ENCODE measurements at places on chromosomes 5 and 9.

GRCh38 chr9:123511326-123512277 lies 155.6 kb downstream of the CRB2 start:
- DNase-seq = no peak

- DNase-seq = no peak
Observed at GRCh38 chr5:170585273-170585948, 81.6 kb downstream of the KCNIP1 start.

DNA sequence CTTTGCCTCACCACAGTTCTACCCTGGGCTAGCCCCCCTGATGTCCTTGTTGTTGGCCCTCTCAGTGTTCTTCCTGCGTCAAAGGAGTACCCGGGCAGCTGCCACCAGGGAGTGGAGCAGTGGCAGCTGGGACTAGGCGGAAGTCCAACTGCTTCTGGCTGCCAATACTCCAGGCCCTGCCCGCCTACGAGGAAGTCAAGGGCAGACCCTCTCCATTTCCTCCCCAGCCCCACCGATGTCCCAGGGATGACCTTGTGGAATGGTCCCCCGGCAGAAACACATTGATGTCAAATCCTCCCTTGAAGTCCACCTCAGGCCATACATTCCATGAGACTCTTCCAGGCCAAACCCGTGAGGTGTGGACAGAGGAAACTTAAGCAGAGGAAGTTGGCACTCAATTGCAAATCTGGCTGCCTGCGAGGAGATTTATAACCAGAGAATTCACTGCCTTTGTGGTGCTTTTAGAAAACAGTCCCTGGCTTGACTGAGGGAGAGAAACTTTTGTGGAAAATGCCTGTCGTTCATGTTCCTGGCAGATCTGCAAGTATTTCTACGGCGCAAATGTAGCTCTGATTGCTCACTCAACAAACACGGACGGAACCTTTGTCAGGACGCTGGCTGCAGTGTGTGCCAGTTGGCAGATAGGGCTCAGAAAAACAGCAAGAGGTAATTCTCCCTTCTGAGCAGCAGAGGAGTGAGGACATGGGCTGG lies 339.7 kb downstream of the RAB3C start:
- DNase-seq = no peak

- no peak for DNase-seq
Observed at GRCh38 chr9:113547501-113547900, 84.0 kb downstream of the RGS3 start.

DNA sequence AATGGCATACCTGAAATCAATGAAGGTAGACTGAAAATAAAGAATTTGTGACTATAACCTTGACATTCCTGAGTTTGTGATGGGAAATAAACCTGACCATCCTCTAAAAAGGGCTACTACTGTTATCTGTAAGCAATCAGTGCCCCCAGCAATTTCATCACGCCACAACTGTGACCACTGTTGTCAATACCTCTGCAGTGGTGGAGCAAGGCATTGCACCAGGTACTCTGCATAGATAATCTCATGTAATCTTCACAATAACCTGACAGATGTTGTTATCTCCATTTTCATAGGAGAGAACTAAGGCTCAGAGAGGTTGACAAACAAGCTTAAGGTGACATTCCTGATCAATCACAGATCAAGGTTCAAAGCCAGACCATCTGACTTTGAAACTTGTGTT lies 38.5 kb upstream of the FRRS1L start:
- no peak for DNase-seq

DNA sequence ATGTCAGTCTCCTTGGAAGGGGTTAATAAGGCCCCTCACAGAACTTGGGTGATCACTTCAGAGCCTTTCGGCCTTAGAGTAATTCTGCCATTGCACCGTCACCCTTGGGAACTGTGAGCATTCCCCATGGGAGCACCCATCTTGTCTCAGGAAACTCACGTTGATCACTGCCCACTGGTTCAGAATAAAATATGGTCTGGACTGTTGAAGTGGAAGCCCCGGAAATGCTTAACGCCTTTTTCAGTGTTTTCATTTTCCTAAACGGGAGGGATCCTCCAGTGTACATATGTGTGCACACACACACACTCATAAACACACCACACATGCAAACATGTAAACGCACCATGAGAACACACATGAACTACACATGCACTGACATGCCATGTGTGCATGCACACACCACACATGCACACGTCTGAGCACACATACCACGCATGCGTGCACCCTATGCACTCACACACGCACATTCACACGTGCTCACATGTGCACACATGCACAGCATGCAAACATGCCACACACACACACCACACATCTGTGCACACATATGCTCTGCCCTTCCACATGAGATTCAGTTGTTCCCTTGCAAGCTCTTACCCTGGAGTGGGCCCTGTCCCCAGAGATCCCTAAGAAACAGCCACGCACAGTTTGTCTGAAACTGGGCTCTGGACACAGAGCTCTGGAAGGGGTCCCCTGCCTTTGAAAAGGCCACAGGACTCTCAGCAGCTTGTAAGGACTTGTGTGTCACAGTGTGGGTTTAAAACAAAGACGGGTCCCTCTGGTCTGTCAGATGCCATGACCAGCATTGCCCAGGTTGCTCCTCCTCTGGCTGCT lies 17.0 kb downstream of the MRPL36 start:
- no peak for DNase-seq

- no peak for DNase-seq
Observed at GRCh38 chr5:6791031-6791430, 77.8 kb downstream of the TENT4A start.

DNA sequence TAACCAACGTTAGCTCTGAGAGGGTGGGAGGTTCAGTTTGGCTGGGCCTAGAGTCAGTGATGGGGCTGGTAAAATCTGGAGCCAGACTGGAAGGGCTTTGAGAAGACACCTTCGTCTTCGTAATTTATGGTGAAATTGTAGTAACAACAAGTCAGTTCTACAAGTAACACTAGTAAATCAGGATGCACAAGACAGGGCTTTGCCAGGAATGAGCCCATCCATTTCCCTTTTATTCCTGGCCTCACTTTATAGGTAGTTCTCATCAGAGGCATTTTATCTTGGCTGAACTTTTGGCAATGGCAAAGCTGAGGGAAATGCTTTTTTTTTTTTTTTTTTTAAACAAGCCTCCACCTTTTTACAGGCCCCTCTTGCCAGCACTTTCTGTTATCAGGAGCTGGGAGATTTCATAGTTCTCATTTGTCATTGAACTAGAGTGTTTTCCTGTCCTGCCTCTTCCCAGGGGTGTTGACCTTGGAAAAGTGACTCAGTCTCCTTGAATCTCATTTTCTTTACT lies 110.5 kb upstream of the KLF4 start:
- no peak for DNase-seq

- no peak for DNase-seq
Observed at GRCh38 chr9:71765693-71766092, 2.6 kb downstream of the CEMIP2 start.

GRCh38 chr5:37553720-37554404 lies 174.7 kb downstream of the WDR70 start:
- no peak for DNase-seq

GRCh38 chr9:124016175-124017050 lies 4.8 kb downstream of the LHX2 start:
- no peak for DNase-seq

DNA sequence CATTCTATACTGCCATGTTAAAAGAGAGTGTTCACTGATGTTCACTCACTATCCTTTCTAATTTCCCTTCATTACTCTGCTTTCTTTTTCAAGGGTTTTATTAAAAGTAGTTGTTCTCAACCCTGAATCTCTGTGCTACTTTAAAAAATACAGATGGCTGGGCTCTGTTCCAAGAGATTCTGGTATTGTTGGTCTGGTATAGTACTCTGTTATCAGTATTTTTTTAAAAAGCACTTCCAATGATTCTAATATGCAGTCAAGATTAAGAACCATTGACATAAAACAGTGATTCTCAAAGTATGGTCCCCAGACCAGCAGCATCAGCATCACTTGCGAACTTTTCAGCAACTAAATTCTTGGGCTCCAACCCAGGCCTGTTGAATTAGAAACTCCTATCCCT lies 77.0 kb upstream of the STARD4 start:
- DNase-seq = no peak

DNA sequence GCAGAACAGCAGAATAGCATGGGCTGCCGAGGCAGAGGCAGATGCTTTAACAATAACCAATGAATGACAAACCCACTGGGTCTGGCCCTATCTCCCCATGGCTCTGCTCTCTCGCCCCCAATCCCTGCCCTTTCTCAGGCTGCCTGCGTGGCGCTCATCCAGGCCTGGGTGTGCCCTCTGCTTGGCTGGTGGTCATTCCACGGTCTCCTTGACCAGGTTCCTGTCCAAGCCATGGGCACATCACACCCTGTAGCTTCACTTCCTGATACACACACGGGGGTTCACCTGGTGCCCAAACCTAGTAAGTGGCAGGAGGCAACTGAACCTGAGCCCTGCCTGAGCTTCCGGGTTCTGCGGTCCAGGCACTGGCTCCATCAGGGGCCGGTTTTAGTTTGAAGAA lies 87.6 kb downstream of the DAP start:
- no peak for DNase-seq

DNA sequence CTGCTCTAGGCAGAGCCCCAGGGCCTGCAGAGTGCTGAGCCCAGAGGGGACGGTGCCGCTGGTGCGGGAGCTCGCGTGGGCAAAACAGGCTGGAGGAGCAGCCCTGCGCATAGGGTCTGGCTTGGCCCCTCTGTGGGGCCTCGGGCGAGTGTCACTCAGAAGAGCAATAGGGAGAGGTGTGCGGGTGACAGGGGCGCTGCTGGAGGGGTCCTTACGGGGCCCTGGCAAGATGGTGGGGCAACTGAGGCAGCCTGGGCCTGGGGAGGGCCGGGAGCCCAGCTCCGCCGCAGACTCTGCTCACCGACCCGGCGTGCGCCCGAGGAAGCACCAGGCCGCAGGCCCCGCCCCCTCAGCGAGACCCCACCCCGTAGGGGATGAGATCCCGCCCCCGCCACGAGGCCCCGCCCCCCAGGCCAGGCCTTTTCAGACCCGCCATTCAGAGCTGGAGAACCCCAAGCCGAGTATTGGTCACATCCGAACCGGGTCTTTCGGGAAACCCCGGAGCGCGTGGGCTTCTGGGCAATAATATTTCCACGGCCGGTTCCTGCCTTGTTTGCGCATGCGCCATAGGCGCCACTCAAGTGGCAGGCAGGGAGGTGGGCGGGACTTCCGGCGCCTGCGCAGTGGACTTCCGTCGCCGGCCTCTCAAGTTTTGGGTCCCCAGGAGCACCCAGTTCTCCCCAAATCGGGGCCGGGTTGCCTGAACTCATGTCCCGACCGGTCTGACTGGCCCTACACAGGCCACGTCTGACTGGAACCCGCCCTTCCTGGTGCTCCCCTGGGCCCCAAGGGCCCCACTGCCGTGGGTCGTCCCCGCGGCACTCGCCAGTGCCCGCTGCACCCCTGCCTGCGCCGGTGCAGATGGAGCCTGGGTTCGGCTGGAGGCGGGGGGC lies 1.3 kb upstream of the RNF208 start:
- peak; percentile 98 for DNase-seq

DNA sequence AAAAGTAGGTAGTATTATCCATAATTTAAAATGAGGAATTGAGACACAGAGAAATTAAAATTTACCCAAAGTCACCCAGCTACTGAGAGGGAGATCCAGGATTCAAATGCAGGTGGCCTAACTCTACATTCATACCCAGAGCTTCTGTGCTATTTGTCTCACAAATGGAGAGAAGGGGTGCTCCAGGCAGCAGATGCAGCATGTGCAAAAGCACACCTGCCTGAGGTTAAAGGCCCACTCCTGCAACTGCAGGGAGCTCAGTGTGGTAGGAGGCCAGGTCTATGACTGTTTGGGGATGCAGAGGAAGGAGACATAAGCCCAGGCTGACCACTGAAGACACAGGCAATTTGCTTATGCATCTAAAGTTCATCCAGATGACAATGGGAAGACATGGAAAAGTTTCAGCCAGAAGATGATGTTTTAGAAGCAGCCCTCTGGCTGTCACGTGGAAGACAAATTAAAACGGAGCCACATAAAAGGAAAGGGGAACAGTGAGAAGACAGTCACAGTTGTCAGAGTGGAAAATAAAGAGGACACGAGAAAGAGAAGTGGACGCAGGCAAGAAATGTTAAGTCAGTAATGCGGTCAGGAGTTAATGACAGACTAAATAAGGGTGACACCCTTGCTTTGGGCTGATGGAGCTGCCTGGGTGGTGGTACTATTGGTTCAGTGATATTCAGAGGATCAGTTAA lies 214.7 kb downstream of the EBF1 start:
- no peak for DNase-seq

DNA sequence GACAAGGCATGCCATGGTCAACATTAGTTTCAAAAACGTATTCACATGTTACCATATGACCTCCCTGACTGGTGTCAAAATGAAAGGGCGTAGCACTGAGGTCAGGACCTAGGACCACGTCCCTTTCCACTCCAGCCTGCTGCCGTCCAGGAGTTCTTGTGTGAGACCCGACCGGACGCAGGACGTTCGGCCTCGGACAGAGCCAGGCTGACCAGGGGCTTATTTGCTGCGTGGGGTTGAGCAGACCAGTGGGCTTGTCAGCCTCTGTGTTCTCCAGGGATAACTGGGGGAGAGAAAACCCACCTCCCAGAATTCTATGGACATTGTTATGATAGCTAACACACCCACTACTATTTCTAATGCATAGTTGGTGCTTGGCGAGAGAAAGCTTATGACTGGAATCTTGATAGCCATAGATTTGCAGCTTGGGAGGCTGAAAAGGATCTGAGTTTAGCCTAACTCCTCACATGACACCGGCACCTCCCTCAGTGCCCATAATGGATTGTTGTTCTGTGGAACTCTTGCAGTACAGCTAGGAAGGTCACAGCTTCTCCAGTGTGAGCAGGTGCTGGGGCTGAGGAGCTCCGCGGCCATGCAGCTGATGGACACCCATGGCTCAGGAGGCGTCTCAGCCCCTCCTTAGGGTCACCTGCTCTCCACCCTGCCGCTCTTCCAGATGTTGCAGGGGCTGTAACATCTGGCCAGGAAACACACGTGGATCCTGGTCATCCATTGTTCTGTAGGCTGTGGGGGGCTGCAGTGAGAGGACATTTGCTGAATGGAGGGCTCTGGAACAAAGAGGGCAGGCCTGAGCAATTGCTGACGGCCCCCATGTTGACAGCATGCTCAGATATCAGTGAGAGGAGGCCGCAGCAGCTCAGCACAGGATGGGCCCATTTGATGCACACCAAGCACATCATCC lies 368.4 kb downstream of the IRX2 start:
- no peak for DNase-seq

- no peak for DNase-seq
Observed at GRCh38 chr9:133919253-133920115, 72.6 kb downstream of the VAV2 start.

GRCh38 chr9:69653261-69653660 lies 18.9 kb downstream of the APBA1 start:
- no peak for DNase-seq

DNA sequence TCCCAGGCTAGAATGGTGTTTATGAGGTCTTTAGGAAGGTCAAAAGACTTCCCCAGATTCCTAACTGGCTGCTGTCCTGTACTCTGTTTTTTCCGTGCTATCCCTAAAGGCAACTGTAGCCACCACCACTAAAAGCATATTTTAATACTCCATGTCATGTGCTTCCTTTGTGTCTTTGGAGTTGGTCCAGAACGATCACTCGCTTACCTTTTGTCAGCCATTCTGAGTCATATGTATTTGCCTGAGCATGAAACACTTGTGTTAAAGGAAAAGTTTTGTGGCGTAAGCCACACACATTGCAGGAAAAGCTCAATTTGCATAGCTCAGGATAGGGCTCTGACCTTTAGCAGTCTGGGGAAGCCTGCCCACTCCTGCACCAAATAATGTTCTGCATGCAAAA lies 299.6 kb downstream of the NTRK2 start:
- DNase-seq = no peak

- DNase-seq = no peak
Observed at GRCh38 chr5:133294380-133294779, 242.6 kb downstream of the HSPA4 start.
